Activated CD8-positive, alpha-beta memory T cell treated with anti-CD3 and anti-CD28 coated beads for 4 hours (primary cell): ENCODE measurements at places on chromosomes 4 and X.

DNA sequence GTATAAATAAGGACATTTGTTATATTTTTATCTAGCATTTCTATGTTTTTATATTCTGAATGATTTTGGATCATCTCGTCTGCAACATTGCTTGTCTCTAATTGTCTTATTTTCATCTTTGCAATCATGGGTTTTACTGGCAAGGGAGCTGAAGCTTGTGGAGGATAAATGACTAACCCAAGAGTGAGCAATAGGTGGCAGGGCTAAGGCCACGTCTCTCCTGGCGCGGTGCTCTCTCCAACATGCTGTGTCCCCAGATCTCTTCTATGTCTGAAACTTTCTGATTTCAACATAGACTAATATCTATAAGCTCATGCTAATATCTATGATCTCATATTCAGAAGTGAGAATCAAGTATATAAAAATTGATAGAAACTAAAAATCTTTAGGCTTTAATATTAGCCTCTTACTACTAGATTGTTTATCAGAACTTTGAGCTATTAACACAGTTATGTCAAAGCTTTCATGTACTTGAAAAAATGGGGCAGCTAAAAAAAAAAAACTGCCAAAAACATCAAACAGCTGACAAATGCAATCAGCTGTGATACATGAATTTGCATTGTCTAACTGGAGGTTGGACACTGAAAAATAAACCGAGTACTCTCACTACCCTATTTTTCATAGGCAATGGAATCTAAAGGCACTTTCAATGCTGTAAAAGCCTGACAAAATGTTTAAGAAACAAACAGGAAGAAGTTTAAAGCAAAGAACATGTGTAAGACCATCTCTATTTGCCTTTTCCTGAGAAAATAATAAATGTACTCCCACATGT, 169.2 kb downstream of the TMA16 start:
- no peak for DNase-seq

DNA sequence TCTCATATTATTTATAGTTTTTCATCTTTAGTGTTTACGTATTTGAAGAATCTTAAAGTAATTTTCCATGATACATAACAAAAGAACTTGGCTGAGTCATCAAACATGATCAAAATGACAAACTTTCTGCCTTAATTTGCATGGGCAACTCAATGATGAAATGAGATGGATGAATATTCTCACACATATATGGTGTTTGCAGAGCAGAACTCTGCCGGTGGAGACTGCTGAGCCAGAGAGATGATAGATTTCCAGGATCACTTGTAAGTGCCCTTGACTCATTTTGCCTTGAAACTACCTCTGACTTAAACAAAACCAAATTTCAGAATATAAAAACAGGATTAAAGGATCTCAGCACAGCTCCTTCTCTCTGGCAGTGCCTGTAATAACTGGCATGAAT, 38.2 kb downstream of the TRPC3 start:
- DNase-seq: no peak

DNA sequence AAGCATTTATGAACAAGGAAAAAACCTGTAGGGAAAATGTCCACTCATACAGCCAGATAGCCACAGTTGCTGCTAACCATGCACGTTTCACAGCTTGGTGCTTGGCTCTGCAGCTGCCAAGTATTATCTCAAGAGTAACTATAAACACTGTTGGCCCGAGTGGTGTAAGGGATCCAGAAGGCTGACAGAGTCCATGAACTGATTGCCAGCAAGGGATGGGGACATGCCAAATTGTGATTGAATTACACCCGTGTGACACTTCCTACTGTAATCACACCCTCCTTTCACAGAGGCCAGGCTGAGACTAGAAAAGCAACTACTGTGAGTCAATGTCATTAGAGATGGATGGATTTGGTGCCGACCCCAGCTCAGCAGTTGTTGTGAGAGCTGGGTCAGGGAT, 223.9 kb upstream of the ANKRD50 start:
- no peak for DNase-seq

DNA sequence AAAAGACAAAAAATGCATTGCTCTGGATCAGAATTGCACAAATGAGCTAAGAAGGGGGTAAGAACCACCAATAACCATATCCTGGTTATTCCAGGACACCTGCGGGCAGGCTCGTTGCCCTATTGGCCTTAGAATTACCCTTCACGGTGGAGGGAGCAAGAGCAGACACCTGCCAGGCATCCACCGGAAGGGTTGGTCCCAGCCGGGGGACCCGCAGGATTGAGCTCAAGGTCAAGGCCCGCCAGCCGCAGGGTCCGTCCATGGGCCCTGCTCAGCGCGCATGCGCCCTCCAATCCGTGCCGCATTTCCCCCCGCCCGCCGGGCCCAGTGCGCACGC, 575 bp downstream of the SLC25A6 start:
- no peak for DNase-seq

DNA sequence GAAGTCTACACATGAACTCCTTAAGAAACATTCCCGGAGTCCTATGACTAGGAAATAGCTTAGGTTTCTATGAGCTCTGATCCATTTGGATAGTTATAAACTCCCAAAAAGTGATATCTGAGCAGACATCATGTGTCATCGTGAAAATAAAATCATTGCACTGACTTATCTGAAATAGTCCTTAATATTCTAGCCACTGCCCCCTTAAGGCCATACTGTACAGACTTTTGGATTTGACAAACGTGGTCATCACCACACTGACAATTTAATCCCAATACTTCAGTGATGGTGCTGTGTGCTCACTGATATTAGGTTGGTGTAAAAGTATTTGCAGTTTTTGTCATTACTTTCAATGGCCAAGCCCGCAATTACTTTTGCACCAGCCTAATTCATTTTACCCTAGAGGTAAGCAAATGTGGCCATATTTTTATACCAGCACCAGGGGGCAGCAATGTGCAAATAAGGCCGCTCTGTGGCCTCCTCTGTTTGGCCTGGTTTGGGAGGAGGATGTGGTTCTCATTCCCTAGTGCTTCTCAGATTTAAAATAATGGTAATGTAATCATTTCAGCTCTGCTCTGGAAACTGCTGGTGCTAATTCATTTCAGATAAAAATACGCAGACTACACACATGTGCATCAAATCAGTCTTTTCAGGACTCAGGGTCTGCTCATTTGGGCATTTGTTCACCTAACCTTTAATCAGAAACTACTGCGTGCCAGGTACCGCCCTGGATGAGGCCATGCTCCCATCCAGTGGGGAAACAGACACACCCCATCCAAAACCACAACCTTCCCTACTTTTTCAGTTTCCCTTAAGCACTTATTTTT, 196.4 kb upstream of the C1QTNF7 start:
- DNase-seq: peak; percentile 55

DNA sequence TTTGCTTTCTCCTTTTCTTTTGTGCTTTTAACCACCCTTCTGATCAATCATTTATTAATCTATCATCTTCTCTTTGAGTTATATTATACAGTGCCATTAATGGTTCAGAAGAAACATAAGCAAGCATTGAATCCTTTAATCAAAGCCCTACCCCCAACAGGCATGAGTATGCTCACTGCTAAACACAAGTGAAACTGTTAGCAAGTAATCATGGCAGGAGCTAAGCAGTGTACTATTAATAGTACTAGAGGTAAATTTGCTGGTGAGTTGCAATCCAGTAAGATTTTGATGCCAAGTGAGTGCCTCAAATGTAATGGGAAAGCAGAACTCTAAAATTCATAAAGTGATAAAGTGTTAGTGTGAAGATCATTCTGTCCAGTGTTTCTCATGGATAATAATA, 57.2 kb downstream of the FNIP2 start:
- no peak for DNase-seq

- no peak for DNase-seq
Observed at GRCh38 chrX:44314259-44314734, 29.2 kb downstream of the EFHC2 start.

GRCh38 chr4:64822405-64822804, 413.2 kb upstream of the TECRL start:
- DNase-seq: no peak

GRCh38 chr4:6680372-6681034, 13.2 kb upstream of the S100P start:
- no peak for DNase-seq

GRCh38 chr4:23733476-23733875, 156.4 kb downstream of the PPARGC1A start:
- no peak for DNase-seq
